ENCODE measurements at places on chromosomes 1 and 21.
A peak's percentile ranks its signal among the peaks of the same experiment; 100 is the strongest.

DNA sequence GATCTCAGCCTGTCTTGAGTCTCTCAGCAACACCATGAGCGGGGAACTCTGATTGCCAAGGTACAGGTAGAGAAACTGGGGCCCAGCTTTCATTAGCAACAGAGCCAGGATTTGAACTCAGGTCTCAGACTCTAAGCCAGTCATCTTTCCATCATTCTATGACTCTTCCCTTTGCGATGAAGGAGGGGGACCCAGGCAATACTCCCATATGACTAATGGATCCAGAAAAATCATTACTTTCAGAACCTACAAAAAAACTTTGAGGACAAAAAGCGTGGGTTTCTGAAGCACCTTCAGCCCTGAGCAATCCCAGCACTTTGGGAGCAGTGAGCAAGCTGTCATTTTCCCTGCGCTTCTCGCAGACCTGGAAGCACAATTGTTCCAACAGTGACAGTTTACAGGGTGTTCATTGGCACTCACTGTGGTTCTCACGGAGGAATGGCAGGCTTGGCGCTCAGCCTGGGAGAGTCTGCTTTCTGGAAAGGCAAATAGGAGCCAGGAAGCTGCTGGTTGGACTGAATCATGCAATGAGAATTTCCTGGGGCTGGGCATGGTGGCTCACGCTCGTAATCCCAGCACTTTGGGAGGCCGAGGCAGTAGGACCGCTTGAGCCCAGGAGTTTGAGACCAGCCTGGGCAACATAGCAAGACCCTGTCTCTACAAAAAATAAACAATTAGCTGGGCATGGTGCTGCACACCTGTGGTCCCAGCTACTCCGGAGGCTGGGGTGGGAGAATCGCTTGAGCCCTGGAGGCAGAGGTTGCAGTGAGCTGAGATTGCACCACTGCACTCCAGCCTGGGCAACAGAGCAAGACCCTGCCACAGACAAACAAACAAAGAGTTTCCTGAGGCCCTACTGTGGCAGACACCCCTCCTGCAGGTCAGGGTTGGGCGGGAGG is 40.1 kb downstream of the SLC2A7 start:
- peak; percentile 97 for DNase-seq

- peak; percentile 100 for DNase-seq
These were observed at the start of gene CKS1B for GRCh38 chr1:154974102-154974807. TSS of gene CKS1B (plus strand) at chr1:154974681. CDS start at chr1:154974746, 65 bp downstream.

GRCh38 chr1:10561955-10562354 is 87.2 kb downstream of the PEX14 start:
- DNase-seq: no peak

DNA sequence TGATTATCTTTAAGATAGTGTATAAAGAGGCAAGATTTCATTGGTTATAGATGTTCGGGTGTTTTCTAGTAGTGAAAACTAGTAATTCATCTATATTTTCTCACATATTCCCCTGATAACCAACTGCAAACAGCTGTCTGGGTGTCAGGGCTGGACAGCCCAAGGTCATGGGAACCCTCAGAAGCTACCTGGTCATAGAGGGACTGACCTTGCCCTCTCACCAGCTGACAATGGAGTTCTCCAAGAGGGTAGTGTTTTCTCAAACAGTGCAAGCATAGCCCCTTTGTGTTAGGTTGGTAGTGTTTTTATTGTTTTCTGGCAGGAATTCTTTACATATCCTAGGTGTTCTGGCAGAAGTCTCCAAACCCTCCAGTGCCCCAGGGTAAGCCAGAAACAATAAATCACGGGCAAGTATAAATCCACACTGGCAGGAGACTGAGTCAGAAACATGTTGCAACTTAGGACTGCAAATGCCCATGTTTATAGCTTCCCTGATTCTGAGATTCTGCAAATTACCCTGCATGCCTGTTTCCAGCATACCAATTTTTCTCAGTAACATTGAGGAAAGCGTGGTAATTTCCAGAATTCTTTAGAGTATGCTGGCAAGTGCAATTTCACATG is 82.8 kb upstream of the ATP1A1 start:
- no peak for DNase-seq

- DNase-seq: no peak
These were observed 115.8 kb upstream of the SPAG17 start for GRCh38 chr1:118300808-118301207.

DNA sequence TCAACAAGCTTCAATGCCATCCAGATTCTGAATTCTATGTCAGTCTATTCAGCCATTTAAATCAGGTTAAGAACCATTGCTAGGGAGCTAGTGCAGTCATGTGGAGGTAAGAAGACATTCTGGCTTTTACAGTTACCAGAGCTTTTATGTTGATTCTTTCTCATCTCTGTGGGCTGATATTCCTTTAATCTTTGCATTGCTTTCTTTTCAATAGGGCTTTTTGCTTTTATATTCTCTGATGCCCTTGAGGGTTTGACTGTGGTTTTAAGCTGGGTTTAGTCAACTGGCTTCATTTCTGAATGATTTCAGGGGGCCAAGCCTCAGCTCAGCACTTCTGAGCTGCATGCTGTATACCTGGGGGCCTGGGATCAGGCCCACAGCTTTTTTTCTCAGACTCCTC is 51.0 kb upstream of the GORAB start:
- no peak for DNase-seq

DNA sequence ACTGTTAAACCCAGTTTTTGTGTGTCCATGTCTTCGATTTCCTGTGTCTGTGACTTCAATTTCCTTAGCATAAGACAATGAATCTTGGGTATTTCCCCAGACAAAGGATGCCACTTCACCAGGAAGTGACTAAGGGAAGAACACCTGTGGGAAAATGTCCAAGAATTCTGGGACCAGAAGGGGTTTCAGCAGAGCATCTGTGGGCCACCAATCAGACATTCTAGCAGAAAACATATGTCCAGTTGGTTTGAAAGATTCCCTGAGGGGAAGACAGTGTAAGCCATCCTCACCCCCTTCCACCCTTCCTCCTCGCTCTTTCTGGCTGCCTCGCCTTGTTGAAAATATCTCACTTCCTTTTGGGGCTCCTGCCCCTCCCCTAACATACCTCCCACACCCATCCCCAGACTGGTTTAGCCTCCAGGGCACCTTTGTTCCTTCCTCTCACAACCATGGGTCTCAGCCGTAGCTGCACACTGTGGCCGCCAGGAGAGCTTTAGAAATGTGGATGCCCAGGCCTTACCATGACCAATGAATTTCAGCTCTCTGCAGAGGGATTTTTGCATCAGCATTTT is 25.5 kb upstream of the IFNAR1 start:
- no peak for DNase-seq

DNA sequence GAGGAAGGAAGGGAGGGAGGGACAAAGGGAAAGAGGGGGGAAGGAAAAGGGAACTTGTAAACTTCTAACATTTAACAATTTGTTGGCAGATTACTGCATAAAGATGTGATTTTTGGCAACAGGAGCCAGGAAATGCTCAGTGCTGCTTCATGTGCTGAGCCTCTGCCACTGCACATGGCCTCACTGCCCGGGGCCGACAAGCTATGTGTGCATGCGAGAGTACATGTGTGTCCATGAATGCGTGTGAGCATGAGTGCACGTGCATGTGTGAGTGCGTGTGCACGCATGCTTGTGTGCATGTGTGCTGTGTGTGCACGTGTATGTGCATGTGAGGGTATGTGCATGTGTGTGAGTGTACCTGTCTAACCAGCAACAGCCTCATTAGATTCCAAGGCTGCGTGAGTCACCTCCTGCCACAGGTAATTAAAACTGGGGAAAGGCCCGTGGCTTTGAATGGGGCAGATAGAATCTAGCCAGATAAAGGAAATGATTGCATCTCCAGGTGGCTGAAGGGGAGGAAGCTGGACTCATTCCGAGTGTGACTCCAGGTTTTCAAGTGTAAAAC is 41.4 kb upstream of the TSPEAR start:
- DNase-seq: no peak

DNA sequence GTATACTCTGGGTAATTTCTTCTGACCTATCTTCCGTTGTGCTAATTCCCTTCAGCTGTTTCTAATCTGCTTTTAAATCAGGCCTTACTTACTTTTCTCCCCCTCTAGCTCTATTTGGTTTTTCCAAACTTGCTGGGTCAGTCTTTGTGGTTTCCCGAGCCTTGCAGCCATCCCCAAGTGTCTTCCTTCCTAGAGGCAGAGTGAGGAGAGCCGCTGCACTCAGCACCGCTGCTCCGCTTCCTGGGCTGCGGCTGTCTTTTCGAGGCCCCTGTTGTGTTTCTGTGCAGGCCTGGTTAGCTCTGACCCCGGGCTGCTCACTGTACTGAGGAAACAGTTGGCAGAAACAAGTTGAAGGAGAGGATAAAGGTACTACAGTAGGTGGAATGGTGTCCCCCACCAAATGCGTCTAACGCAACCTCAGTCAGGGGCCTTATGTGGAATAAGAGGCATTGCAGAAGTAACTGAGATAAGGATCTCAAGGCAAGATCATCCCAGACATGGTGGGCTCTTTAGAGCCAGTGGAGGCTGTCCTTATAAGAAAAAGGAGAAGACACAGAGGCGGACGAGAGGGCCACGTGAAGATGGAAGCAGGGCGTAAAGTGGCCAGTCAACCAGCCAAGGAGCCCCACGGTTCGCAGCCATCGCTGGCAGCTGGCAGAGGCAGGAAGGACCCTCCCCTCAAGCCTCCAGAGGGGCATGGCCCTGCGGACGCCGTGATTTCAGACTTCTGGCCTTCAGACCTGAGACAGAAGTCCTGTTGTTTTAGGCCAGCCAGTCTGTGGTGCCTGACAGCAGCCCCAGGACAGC is 10.5 kb downstream of the WNT9A start:
- DNase-seq: no peak

DNA sequence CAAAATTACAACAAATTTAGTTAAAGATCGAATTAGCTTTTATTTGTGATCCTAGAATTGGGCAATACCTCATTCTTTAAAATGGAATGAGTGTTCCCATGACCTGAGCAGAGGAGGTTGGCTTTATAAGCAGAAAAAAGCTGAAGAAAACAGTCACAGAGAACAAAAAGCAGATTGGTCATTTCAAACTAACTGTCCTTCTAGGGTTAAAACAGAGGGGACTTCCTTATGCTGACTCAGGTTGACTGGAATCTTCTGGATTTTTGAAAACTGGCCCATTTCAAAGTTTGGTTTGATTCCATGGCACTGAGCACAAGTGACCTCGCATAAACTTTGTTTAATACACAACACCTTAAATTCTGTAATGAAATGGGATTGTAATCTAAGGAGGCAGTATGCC is 17.6 kb downstream of the NFASC start:
- DNase-seq: peak; percentile 51

DNA sequence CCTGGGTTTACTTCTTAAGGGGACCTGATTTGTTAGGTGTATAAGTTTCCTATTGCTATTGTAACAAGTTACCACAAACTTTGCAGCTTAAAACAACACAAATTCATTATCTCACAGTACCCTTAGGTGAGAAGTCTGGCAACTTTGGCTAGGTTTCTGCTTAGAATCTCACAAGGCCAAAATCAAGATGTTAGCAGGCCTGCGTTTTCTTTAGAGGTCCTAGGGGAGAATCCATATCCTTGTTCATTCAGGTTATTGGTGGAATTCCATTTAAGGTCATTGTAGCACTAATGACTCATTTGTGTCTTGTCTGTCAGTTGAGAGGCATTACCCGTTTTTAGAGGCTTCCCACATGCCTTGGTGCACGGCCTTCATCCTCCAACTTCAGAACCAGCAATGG is 8.2 kb upstream of the SH2D1B start:
- no peak for DNase-seq

- DNase-seq: no peak
These were observed 51.3 kb upstream of the LRRN2 start for GRCh38 chr1:204736836-204737235.

DNA sequence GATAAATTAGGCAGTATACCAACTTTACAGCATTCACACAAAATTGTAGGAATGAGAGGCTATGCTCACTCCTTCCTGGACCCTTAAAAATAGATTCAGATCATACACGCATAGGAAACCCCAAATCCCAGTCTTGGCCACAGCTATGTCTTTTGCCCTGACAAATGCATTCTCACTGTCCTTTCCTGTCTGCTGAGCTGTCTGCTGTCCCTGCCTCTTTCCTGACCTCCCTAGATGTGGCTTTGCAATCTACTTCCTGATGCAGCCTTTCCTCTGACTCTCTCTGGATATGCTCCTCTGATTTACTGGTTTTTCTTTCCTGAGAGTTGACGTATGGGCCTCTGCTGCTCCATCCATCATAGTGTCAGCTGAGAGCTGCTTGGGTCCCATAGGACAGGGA is 59.8 kb upstream of the SLC35F3 start:
- DNase-seq: no peak

GRCh38 chr1:230772457-230773395 is 25.5 kb downstream of the CAPN9 start:
- DNase-seq: peak; percentile 69

DNA sequence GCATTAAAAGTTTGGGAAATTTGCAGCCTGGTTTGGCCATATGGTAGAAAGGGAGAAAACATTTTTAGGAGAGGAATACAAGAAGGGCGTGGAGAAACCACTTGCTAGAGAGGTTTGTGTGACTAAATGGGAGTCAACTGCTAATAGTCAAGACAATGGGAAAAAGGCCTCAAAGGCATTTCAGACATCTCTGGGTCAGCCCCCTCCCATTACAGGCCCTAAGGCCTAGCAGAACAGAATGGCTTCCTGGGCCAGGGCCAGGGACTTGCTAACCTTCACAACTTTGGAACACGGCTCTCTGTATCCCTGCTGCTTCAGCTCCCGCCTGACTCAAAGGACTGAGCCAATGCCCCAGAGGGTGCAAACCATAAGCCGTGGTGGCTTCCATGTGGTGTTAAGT is 752.3 kb upstream of the ADAMTS5 start:
- no peak for DNase-seq

DNA sequence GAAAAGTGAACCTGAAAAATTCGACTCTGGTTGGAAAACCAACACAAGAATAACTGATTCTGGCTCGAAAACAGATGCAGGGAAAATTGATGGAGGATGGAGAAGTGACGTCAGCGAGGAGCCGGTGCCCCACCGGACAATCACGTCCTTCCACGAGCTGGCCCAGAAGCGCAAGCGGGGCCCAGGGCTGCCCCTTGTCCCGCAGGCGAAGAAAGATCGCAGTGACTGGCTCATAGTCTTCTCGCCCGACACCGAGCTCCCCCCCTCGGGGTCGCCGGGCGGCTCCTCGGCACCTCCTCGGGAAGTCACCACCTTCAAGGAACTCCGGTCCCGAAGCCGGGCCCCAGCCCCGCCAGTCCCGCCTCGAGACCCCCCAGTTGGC is 1.9 kb downstream of the RUSC1 start:
- peak; percentile 27 for DNase-seq

DNA sequence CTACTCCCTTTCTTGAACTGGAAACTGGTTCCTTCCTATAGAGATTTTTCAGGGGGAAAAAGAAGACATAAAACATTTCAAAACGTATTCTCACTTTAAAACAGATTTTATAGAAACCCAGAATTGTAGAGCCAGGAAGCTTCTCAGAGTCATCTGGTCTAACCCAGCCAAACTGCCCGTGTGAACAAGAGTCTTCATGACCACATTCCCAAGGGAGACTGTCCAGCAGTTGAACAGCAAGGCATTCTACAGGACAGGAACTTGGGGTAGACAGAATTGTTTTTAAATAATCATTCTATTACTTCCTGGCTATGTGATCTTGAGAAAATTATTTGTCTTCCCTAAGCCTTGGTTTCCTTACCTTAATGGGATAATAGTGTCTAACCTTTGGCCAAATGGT is 163.5 kb upstream of the IVNS1ABP start:
- peak; percentile 83 for DNase-seq

GRCh38 chr1:212381397-212382035 is 33.2 kb downstream of the PACC1 start:
- no peak for DNase-seq

All from fibroblast of skin of scalp (primary cell).